ENCODE measurements at places on chromosomes 2 and 18.

DNA sequence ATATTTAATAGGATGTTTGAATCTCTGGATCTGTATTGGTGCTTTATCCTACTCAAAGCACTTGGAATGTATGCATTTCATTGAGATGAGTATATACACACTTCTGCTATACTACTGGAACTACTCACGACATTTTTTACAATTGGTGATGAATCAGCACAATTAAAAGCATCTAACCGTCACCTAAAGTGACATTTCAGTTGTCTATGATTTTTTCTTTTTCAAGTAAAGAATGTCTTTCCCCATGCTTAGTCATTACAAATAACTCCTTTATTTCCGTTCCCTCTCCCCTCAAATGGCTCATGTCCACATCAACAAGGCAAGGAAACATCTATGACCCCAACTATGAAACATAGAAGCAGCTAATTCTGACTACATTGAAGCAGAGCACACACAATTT, 77.3 kb downstream of the CLIP4 start:
- no peak for DNase-seq

DNA sequence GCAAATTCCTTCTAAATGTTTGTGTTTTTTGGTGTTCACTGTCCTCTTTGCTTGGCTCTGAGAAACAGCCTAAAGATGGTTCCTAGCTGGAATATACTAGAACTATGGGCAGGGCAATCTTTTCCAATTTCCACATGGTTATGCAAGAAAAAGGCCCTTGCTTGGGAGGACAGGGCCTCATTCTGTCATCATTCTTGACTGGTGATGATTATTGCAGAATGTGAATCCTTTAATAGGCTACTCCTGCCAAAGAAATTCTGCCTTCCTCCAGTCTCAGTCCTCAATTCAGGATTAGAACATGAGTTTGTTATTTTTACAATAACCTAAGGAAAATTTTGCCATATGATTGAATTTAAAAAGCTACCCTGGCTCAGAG, 218.7 kb downstream of the HNMT start:
- no peak for DNase-seq

DNA sequence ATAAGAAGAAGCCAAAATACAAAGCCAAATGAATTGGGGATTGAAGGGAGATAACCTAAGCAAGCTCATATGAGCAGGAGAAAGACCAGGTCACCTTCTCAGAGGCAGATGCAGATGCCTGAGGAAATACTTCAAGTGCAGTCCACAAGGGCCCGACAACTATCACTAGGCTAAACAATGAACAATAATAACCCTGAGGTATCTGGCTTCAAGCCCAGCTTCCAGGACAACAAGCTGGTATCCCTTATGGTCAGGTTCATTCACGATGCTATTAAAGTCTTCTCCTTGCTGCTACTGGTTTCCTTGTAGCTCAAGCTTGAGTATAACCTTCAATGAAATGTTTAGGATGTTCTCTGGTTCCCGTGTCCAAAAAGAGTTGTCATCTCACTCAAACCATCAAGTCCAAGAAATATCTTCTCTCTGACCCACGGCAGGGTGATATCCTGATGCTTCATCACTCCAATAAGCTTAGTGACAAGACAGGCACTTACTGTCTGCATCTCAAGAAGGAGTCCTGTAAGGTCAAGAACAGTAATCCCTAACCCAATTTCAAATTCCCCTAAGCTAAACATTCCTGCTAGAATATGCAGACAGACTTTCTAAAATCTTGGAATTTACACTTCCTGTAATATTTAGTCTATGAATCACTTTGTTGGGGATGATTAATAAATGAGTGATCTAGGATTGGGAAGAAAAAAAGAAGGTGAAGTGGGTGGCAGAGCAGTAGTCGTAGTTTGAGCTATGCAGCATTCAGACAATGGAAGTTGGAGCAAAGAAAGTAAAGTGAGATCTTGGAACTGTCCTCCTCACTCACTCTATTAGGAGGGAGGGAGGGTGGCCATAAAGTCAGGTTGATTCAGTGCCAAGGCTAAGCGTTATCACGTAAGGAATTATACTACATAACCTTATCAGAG, 33.1 kb downstream of the CHN1 start:
- DNase-seq = no peak

- DNase-seq = no peak
Observed at GRCh38 chr2:163205589-163206254, 367.2 kb upstream of the KCNH7 start.

DNA sequence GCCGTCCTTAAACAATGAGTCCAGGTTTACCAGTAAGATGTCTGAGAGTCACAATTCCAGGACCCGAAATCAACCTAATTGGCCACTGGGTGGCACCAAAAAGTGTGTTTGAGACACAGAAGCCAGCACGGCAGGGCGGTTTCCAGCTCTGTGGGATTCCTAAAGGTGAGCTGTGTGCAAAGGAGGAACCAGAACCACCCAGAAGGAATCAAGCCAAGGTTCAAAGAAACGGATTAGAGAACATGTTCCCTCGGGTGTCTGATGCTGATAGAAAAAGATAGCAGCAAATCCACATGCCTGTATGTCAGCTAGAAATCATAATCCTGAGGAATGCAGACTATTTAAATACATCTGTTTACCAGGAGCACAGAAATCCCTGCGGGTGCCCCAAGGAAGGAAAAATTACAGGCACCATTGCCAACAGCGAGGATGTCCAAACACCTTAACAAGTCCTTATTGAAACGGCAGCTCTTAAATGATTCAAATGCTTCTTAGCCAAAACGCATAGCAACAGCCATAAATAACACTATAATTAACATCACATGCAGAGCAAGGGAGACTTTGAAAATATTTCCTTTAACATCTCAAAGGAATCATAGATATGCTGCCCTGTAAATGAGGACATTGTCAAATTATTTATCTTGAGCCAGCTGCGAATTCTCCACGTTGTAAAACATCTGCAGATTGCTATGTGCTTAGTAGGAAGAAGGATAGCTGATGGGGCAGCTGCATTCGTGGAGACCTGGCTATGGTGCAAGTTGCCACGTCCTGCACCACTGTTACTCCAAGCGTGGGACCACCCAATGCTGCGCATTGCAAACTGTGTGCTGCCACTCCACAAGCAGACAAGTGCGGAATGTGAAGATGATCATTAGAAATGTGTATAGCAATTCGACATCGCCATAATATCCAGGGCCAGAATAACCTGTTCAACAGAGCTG, 318.7 kb upstream of the NCKAP5 start:
- peak; percentile 39 for DNase-seq

Data from NCI-H1436 (cell line).